Stimulated activated effector memory CD8-positive, alpha-beta T cell treated with anti-CD3 and anti-CD28 coated beads, Interleukin-12 subunit alpha, Interleukin-12 subunit beta, amount 100 ng/mL, for 72 hours (primary cell): ENCODE measurements at places on chromosomes 5 and 9.

DNA sequence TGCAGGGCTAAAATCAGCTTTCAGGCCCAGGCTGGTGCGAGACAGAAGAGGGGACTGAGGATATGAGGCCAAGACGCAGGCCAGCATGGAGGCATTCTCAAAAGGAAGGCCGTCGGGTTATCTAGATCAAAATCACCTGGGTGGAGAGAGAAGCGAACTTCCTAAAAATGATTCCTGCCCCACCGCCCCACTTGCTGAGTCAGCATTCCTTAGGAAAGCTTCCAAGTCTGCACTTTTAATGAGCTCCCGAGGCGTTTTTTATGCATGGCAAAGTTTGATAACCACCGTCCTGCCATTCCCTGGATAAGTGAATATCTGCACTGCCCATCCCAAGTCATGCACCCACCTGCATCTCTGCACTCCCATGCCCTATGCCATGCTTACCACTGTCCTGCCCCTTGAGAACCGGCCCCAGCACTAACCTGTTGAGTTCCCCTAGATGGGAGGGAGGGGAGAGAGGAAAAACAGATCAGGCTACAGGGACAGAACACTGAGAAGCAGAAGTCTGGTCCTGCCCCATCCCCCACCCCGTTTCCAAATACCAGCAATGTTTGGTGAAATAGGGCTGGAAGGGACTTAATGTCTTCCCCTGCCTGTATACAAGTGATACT, 1.6 kb upstream of the SPOCK1 start:
- DNase-seq: no peak

- DNase-seq: peak; percentile 6
Measured at GRCh38 chr5:143652108-143652700, 159.8 kb upstream of the HMHB1 start.

- DNase-seq: no peak
Measured at GRCh38 chr5:83244516-83244915, 167.2 kb downstream of the XRCC4 start.

- DNase-seq: no peak
Measured at GRCh38 chr9:131709771-131710431, 30.0 kb downstream of the RAPGEF1 start.

GRCh38 chr9:8719833-8720486, 920.4 kb upstream of the DMAC1 start:
- DNase-seq: no peak

DNA sequence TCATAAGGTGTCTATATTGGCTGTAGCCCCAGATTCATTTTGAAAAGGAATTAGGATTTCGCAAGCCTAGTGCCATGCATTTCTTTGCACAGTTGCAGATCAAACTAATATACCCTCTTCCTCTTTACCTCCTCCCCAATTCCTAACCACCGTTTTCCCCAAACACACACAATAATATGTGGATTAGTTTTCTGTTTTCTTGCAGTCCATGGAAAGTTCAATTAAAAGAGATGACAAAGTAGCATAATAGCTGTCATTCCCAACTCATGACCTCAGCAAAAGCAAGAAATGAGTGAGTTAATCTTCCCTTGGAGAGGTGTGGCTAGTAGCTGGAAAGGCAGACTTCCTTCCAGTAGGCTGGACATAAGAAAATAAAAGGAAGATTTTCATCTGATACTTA, 349.1 kb downstream of the TMEM232 start:
- DNase-seq: no peak

DNA sequence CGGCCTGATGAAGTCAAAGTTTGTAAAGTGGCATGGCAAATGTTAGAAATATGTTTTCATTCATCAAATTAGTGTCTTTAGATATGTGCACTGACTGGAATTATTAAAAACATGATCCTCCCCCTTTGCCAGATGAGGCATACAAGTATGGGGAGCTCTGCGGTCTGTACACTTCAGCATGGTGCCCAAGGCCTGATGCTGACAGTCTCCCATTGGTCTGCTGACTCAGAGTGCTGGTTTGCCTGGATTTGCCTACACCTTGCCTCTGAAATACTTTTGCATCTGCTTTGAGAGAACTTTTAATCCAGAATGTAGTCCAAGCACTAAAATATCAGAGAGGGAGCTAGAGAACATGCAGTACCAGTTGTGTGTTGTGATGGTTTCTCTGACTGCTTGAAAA, 354.3 kb upstream of the ACTBL2 start:
- DNase-seq: no peak

DNA sequence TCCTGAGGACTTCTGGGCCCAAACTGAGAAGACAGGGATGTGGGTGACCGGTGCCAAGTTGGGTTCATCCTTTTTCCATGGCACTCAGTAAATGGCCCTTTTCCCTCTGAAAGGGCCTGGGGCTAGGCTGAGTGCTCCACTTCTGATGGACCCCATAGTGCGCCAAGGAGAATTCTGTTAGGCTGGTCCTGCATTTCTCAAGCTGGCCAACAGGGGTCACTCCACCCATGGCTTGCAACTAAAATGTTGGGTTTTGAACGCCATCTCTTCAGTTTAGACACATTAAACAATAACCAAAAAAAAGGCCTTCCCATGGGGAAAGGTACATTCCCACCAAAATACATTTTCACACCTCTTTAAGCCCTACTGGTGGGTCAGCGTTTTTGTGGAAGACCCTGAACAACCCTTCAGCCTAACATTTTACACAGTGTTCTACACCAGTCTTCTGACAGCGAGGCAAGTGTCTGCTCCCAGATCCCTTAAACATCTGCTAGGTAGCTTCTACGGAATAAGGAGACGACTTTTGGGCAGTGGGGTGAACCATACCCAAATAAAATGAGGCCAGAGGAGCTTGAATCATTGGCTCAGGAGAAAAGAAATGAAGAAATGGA, 27.3 kb downstream of the CNTFR start:
- no peak for DNase-seq

GRCh38 chr5:93575461-93576414, 5.3 kb downstream of the NR2F1-AS1 start:
- DNase-seq: no peak

DNA sequence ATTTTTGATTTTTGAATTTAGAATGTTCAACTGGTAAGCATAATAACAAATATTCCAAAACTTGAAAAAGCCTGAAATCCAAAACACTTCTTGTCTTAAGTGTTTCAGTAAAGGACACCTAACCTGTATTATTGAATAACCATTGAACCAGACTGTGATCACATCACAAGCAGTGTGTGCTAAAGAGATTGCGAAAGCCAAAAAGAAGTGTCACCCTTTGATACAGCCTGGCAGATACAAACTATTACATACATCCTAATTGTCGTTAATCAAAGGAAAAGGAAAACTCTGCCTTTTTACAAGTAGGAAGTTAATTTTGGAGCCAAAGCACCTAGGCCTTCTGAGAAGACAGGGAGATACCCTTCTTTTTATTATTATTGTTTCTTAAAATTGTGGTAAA, 8.4 kb upstream of the FAM120AOS start:
- DNase-seq: no peak

GRCh38 chr5:179187229-179187678, 127.1 kb downstream of the ZNF354C start:
- no peak for DNase-seq

- no peak for DNase-seq
Measured at GRCh38 chr5:1799110-1799601, 481 bp downstream of the MRPL36 start.

DNA sequence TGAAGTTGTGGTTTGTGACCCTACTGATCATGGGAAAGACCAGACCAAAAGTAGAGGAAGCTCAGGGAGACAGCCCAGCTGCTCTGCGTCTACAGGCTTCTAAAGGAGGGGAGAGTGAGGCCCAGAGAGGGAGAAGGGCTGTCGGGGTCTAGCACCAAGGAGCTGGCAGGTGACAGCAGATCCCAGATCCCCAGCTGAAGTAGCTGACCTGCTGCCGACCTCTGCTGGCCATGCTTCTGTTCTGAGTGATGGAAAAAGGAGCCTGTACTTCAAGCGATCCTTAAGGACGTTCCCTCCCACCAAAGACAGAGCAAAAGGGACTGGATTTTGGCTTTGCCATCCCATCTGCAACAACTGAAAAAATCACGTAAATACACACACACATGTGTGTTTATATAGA, 22.7 kb upstream of the QSOX2 start:
- DNase-seq: no peak

DNA sequence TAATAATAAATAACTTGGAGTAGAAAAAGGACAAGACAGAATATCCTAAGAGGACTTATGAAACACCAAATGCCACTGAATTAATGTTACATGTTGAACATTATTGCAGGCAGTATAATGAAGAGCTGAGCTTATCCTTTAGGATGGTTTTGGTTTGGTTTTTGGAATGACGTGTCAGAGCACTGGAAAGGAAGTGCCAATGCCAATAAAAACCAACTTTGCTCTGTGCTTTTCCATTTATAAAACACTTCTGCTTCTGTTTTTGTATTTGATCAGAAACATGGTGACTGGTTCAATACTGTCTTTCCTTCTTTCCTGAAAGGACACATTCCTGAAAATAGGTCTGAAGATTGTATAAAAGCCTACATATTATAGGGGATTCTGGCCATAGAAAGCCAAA, 4.2 kb downstream of the MEGF10 start:
- DNase-seq: no peak

DNA sequence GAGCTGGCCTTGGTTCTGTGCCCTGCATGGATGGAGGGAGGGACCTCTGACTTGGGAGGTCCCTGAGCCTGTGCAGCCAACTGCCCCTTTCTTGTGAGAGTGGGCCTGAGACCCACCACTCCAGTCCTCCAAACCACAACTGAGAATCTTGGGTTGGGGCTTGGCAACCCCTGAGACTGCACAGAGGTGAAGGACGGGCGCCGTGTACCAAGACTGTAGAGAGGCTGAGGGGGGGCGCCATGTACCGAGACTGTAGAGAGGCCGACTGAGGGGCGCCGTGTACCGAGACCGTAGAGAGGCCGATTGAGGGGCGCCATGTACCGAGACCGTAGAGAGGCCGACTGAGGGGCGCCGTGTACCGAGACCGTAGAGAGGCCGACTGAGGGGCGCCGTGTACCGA, 59.3 kb upstream of the CACNA1B start:
- DNase-seq: no peak

DNA sequence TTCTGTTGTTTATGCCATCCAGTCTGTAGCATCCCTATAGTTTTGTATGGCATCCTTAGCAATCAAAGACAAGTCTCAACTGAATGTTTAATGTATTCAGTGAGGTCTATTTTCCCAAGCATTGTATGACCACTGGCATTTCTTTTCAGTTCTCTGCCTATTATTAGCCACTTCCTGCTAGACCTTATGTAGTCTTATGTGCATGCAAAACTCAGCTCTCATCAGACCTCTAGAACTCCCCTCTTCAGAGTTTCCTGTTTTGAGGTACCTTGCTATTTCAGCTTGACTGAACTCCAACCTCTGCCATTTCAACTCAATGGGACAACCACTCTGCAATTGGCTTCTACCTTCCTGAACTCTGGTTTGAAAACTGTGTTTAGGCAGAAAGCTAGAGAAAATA, 113.2 kb downstream of the SLC25A46 start:
- DNase-seq: no peak

GRCh38 chr5:76165711-76166374, 82.7 kb downstream of the SV2C start:
- DNase-seq: no peak

DNA sequence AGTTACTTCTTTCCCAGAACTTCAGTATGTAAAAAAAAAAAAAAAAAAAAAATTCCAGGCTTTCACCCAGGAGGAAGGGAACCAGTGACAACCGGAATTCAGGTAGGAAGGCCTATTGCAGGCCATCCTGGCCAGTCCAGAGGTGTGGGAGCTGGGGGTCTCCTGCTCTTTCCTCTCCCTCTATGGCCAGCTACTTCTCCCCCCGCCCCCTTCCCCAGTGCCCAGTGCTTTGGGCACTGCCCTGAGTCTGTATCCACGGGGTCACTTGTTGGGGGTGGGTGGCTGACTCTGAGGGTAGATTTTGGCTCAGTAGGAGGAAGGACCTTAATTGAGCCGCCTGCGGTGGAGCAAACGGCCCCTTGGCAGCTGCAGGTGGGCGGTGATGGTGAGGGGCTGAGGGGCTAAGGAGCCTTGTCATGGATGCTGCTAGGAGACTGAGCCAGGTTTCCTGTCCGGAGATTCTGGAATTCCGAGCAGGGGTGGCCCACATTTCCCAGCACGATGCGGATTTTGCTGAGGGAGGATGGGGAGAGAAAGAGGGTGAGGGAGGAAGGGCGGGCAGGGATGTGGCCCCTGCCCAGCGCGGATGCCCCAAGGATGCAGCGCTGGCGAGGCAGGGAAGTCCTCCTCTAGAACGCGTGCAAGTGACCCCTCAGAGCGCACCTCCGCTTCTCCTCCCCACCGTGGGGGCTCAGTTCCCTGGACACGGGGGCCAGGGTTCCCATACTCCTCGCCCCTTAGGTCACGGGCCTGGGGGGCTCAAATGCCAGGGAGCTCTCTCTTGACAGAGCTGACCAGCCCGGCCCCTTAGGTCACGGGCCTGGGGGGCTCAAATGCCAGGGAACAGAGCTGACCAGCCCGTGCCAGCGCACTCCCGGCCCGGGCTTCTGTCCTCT, 1.2 kb upstream of the PHF2 start:
- DNase-seq: peak; percentile 50

GRCh38 chr5:90534922-90535321, 5.5 kb upstream of the LYSMD3 start:
- no peak for DNase-seq

- DNase-seq: no peak
Measured at GRCh38 chr9:3479514-3480352, 46.1 kb downstream of the RFX3 start.

GRCh38 chr9:33443047-33443446, 4.3 kb downstream of the AQP3 start:
- no peak for DNase-seq

GRCh38 chr5:113427871-113428574, 6.8 kb downstream of the TSSK1B start:
- DNase-seq: no peak

DNA sequence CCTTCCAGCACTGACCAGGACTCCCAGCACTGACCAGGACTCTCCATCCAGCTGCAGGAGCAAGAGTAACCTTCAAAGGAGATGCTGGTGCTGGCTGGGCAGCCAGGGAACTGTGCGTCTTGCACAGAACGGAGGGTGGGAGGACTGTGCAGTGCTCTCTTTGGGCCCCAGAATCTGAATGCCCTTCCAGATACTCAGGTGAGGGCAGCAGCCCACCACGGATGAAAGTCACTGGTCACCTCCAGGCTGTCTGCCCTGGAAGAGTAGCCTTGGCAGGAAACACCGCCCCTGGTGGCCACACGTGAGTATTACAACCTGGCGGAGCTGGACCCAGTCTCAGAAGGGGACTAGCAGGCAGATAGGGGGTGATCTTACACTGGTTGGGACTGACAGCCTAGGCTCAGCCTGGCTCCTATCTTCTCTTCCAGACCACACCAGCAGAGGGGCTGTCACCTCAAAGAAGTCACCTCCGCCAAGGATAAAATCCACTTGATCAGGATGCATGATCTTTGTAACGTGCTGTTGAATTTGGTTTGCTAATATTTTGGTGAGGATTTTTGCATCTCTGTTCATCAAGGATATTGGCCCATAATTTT, 4.8 kb upstream of the SARDH start:
- DNase-seq: peak; percentile 73

DNA sequence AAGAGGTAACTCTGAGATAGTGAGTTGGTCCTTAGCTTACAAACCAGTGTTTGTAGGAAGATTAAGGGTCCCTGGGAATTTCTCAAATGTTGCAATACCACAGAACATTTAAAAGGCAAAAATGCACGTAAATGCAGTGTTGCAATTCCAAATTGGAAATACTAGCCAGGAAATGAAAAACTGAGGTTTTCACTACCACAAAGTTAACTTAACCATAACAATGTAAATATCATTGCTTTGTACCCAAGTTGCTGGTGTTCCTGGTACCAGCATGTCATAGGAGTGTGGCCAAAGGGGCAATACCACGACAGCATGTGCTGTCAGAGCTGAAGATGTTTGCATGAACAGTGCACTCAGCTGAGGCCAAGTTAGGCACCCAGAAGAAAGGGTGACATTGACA, 382.9 kb downstream of the GLIS3 start:
- no peak for DNase-seq

- DNase-seq: no peak
Measured at GRCh38 chr9:35928591-35929452, 19.5 kb downstream of the SPAAR start.
